ENCODE measurements at places on chromosomes 2 and 18.

GRCh38 chr2:97355887-97356286 lies 233.8 kb downstream of the ANKRD36B start:
- DNase-seq = no peak

DNA sequence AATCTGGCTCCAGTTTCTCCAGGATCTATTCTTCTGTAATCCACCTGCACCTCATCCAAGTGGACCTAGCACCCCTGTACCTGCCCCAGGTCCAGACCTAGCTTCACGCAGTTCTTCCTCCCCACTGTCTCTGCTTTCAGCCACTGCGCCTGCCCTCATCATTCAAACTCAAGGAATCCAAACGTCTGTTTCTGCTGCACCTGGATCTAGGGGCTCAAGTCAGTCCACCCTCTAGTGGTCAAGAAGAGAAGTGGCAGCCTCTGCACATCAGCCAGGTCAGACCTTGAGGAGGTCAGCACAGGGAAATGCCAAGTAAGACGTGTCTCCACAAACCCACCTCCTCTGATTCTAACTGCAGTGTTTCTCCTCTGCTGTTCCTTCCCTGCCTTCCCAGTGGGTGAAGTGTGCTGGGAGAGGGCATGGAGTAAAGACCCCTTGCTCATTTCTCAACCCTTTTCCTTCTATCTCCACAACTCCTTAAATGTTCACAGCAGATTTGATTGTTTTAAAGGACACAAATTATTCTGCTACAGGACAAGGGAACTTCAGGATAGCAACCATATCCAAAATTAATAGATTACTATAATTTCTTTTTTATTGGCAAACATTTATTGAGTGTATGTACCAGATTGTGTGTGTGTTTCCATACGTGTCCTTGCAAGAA lies 8.6 kb upstream of the RNF152 start:
- DNase-seq = no peak

- DNase-seq = no peak
These were observed 276.7 kb downstream of the ZNF385B start for GRCh38 chr2:179584760-179585159.

GRCh38 chr18:23341383-23341782 lies 111.7 kb upstream of the RIOK3 start:
- no peak for DNase-seq

DNA sequence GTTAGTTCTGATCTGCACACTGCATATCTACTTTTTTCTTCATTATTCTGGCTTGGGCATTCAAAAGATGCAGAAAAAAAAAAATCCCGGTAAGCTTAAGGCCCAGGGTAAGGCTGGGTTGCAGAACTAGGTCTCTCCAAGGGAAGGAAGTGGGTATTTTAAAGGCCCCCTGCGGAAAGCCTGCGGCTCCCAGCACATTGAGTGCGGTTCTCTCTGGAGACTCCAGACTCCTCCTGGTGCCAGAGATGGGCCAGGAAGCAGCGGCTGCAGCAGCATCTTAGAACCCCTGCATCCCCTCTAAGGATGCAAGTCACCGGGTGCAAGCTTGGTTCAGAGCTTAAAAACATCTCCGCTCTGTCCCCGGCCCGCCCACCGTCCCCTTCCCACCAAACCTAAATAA lies 49.5 kb downstream of the TGIF1 start:
- no peak for DNase-seq

- DNase-seq = no peak
These were observed 110.7 kb downstream of the NFATC1 start for GRCh38 chr18:79506191-79507075.

DNA sequence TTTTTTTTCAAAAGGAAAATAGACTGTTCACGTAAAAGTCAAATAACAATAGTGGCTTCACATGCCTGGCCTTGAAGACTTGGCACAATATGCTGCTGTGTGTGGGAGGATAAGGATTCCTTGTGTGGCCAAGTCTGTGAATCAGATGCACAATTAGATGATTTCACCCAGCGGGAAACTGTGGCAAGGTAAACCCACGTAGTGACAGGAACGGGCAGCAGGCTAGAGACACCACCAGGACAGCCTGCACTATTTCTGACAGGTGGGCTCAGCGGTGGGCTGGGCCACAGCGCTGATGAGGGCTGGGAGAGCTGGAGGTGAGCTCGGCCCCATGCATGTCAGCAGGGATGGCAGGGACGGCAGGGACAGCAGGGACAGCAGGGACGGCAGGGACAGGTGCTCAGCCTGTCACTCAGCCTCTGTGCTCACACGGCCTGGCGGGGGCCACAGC lies 21.6 kb downstream of the SNORC start:
- no peak for DNase-seq
